ENCODE measurements at places on chromosomes 6 and 20.

- DNase-seq, result no peak
Observed at GRCh38 chr6:164072240-164072666, 657.7 kb downstream of the QKI start.

DNA sequence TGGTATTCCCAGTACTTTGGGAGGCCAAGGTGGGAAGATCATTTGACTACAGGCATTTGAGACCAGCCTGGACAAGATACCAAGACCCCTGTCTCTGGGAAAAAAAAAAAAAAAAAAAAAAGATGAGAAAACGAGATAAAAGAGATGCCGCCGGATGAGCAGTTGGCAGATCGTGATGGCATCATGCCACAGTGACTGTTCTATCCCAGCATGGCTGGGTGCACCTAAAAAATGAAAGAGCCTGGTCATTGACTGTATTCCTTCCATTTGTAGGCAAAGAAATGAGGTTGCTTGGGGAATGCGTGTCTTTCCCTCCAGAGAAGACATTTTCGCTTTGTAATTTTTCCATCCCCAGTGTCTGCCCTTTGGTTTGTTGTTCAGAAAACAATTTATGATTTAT, 12.9 kb downstream of the AKAP12 start:
- peak; percentile 13 for DNase-seq

GRCh38 chr6:43886067-43886461, 116.1 kb downstream of the VEGFA start:
- DNase-seq, result no peak

DNA sequence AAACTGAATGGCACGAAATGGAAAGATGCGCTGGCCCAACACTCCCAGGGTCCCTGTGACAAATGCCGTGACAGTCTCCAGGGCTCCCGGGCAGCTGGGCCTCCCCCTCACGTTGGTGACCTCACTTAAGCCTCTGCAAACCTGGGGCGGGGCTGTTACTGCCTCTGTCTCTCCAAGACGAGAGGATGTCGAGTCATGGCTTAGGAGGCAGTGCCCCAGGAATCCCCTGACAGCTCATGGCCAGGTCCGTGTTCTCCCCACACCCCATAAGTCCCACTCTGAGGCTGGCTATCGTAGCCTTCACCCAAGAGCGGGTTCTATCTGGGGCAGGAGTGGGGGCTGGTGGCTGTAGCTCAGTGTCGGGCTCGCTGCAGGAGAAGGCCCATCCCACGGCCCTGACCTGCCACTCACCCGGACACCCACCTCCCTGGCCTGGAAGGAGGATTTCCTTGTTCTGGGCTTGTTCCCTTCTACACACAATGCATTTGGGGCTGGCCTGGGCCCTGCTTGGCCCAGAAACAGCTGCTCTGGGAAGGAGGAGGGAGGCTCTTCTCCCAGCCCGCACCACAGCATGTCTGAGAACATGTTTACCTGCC, 5.6 kb upstream of the RPS21 start:
- no peak for DNase-seq

GRCh38 chr20:3563548-3564177, 92.8 kb downstream of the ATRN start:
- DNase-seq, result peak; percentile 41

GRCh38 chr6:43124481-43124880, 46.6 kb upstream of the SRF start:
- DNase-seq, result no peak
